ENCODE measurements at places on chromosomes 16 and 17.

- DNase-seq: no peak
Measured at GRCh38 chr17:44636562-44636961, 19.7 kb upstream of the MEIOC start.

- no peak for DNase-seq
Measured at GRCh38 chr17:81120695-81121621, 44.3 kb upstream of the PVALEF start.

DNA sequence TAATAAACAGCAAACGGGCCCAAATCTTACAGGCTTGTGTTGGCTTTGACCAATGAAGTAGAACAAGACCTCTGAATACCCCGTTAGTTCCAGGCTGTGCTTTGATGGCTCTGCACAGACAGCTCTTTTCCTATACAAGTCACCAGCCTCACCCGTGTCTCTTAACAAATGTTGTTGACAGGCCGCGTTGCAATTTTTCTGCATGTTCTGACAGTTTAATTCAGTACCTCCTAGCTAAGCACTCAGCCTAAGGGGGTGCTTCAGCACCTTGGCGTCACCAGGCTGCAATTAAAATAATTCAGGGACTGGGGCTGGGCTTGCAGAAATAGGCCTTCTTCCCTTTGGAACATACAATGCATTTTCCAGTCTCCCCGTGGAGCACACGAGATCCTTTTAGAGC is 500.1 kb downstream of the MAF start:
- no peak for DNase-seq

- DNase-seq: no peak
Measured at GRCh38 chr16:29927070-29927905, 1.3 kb upstream of the KCTD13 start.

GRCh38 chr16:78462288-78463208 is 363.1 kb downstream of the WWOX start:
- DNase-seq: no peak
